ENCODE measurements at places on chromosomes 5 and 9.

DNA sequence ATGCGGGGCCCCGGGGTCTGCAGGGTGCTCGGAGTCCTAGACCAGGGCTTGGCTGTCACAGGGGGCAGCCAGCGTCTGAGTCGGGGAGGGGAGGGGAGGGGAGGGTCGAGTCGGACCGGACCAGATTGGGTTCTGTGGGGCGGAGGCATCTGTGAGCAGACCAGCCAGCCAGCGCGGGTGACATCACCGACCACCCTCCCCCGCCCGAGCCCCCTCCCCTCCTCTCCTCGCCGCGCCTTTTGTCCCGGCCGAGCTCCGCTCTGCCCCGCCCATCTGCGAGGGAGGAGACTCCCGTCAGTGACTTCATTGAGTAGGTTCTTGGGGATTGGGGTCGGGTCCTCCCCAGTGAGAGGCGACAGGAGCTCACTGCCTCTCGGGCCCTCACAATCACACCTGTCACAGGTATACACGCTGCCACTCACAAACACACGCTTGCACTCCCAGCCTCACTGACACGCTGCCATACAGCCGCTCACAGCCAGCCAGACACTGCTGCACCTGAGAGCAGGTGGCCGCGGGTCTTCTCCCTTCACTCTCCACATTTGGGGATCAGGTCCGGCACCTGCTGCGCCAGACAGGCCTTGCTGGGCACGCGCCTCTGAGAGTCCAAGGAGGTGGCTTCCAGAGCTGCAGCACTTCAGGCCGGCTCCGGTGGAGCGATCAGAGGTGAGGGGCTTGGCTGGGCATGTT lies 546 bp downstream of the DNAJB5 start:
- DNase-seq: peak; percentile 51

- no peak for DNase-seq
These were observed 133.8 kb downstream of the LIFR start for GRCh38 chr5:38422622-38423021.

DNA sequence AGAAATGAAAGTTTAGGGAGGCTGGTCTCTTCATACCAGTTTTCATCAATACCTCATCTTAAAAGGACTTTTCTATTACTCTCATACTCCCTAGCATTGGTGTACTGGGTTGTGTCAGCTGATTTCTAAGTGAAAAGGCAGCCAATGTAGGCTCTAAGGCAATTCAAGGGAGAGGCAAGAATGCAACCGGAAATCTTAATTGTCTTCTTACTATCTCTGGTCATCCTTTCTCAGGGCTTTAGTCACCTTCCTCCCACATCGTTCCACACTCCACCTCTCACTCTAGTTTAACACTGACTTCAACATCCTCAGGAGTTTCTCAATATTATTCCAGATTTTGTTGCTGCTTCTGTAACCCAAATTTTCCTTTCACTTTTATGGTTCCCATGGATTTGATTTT lies 281.8 kb upstream of the RFX3 start:
- DNase-seq: no peak

- peak; percentile 42 for DNase-seq
These were observed 120.1 kb upstream of the TMEM161B start for GRCh38 chr5:88388476-88389337.

DNA sequence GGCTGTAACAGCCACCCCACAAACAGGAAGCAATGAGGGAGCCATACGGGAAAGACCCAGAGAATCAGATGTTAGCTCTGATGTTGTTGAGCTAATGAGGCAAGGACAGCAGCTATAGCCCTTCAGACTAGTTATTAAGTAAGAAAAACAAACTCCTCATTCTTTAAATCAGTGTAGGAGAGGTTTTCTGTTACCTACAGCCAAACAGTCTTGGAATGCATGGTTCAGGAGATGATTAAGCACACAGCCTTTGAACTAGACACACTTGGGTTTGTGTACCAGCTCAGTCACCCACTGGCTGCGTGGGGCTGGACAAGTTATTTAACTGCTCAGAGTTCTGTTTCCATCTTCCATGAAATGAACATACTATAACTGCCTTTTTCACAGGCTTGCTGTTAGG lies 68.1 kb downstream of the SPOCK1 start:
- no peak for DNase-seq

DNA sequence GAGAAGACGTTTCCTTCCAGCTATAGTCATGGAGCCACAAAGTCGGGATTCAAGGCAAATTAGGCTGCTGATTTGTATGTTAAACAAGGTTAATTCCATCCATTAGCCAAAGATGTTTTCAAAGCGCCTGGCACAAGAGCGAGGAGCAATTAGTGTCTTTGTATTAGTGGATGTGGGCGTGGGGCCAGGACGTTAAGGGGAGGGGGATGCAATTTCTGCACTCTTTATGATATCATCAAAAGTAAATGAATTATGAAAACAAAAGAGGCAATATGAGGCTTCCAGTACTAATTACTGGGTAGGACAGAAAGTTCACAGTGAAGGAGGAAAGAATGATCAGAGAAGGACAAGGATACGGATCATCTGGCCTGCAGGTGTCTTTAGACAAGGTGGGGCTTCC lies 230.9 kb upstream of the MSX2 start:
- no peak for DNase-seq

GRCh38 chr9:84851935-84852585 lies 182.5 kb downstream of the NTRK2 start:
- DNase-seq: peak; percentile 87

GRCh38 chr9:85041466-85042137 lies 372.1 kb downstream of the NTRK2 start:
- DNase-seq: no peak

GRCh38 chr5:169471021-169471420 lies 112.6 kb upstream of the SPDL1 start:
- peak; percentile 1 for DNase-seq

DNA sequence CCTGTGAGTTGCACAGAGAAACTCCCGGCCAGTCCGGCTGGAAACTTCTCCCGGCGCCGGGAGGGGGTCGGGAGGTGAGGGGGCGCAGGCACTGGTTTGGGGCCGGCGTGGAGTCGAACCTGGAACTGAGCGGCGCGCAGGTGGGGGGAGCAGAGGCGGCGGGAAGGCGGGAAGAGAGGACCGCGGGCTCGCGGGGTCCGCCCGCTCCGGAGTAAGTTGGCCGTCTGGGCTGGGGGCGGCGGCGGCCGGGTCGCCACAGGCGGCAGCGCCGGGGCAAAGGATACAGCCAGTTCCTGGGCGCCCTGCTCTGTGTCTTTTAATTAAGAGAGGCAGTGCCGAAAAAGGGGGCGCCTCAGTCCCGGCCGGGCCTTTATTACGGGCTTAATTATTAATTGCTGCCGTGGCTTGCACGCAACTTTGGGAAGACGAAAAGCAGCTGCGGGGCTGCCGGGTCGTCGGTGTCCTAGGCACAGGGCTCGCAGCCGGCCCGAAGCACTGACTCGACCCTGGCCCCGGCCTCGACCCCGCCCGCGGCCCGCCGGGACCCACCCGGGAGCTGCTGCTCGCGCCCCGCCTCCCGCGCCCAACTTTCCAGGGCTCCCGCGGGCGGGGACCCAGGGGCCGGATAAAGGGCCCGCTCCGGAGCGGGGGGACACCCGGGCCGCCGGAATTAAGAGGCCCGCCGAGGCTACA lies 1.1 kb downstream of the NTNG2 start:
- no peak for DNase-seq

GRCh38 chr5:10914741-10915480 lies 153.9 kb upstream of the DAP start:
- DNase-seq: no peak

All from cerebellar cortex (tissue), 1 donor.